ENCODE measurements at places on chromosomes 7 and 10. TPM values are rescaled to one million over a fixed set of nuclear protein-coding genes. Genes with fewer than 3 reads are reported as not detected.

DNA sequence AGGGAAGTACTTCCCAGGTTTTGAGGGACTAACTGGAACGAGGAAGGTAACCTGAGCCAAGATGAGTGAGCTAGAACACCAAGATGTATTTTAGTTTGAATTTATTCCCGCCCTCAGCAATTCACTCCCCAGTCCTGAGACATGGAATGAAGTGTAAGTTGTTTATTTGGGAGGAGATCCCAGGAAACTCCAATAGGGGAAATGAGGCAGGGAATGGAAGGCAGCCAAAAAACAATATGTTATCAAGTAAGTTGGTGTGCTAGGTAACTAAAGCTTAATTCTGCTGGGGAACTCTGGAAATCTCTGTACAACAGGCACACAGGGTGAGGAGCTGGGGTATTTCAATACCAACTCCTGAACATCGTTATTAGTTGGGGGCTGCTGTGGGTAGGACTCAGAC is 189.7 kb upstream of the HDAC9 start:
- no peak for DNase-seq

DNA sequence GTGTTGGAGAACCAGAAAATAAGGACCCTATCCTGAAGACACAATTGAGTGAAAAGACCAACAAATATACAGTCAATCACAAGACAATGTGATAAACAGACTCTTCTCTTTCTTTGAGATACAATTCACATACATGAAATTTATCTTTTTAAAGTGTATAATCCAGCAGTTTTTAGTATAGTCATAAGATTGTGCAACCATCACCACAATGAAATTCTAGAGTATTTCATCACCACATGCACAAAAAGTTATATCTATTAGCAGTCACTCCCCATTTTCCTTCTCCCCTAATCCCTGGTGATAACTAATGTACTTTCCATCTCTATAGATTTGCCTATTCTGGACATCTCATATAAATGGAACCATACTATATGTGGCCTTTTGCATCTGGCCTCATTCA is 8.2 kb upstream of the SORBS1 start:
- DNase-seq: no peak

- DNase-seq: no peak
Measured at GRCh38 chr10:31705136-31705535, 223.5 kb downstream of the ARHGAP12 start.

DNA sequence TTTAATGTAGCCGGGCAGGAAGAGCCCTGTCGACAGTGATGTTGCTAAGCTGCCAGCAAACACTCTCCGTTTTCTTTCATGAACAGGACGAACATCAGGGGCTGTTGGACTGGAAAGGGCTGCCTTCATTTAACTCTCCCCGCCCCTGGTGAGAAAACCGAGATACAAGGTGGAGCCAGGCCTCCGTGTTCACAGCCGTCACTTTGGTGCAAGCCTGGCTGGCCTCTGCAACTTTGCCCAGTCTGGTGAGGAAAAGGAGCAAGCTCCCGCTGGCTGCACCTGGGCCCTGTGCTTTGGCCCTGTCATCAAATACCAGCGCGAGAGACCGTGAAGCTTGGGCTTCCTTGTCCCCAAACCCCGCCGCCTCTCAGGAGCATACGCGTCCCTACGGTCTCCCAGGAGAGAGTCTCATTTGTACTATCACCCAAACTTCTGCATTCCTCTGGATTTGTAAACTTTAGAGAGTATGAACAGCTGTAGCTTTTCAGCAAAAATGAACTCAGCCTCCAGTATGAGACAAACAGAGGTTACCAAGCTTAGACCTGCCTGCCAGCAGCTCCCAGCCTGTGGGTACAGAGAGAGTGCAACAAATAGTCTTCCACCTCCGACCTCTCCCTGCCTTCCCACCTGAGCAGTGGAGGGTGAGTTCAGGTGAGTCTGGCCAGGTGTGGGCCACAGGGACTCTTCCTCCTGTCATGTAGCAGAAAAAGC is 445.3 kb upstream of the MGMT start:
- DNase-seq: peak; percentile 43

DNA sequence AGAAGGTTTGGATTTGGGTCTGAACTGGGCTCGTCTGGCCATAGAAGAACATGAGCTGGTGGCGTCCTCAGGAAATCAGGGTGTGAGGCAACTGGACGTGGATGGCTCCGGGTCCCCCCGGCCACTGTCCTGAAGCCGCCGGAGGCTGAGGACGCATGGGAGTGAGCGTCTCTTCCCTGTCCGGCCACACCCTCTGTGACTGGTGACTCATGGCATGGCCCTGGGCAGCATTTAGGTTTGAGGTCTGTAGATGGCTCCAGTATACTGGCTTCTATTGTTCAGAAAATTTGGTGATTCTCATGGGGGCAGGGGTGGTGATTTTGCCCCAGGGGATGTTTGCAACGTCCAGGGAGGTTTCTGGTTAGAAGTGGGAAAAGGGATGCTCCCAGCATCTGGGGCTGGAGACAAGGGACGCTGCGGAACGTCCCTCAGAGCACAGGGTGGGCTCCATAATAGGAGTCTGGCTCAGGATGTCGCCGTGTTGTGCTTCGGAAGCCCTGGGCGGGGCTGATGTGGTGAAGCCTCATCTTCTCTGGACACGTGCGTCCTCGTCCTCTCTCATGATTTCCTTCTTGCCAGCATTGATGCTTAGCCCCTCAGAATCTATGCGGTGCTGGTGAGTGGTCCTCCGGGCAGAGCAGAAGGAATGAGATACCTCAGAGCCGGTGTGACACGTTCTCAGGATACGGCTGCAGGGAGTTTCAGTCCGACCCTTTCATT is 49.9 kb downstream of the PITRM1 start:
- no peak for DNase-seq

DNA sequence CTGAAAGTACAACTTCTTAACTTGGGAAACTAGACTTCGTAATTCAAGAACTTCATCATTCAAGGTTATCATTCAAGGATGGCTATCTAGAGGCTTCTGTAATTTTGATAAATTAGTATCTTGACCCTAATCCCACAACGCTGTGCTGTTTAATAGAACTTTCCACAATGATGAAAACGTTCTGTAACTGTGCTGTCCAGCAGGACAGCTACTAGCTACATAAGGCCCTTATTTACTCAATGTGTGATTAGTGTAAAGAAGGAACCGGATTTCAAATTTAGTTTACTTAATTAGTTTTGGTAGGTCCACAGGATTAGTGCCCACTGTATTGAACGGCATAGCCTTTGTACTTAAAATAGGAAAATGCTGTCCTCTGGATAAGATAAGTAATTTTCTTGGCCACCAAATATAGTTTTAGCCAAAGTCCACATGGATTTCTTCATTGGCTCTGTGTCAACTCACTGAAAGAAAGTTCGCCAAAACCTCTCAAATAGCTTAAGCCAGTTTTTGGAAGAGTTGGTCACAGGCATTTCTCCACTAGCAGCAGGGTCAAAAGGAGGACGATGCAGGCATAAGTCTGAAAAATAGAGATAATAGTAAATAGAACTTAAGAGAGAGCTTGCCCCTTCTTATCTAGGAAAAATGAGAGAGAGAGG is 17.3 kb downstream of the DGKI start:
- no peak for DNase-seq

The PHYH gene
- 86.8 TPM for total RNA-seq

DNA sequence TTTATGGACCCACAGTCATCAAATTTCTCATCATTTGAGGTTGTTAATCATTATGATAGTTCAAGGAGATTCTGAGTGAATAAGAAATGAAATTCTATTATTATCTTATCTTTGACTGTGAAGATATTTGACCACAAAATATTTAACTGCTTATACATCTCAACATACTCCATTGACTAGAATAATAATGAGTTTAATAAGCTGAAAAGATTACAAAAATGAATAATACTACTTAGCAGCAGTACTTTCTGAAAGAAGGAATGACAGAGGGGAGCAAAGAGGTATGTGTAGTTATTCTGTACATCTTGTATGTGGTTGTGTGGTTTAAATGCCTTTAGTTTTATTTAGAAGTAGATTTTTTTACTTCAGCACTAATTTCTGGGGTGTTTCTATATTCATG is 214.2 kb downstream of the PRKG1 start:
- DNase-seq: no peak

DNA sequence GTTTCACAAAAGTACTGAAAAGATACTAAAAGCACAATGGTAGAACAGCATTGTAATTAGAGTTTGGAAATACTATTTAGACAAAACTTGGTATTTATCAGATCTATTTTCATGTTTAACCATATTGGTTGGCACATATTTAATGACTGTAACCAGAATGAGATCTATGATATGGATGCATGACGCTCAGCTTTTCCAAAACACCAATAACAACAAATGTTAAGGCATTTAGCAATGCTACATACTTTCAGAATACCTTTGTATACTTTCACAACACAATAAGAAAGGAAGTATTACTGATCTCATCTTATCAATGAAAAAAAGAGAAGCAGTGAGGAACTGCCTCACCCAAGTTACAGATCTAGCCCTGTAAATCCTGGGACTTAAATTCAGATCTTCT is 74.8 kb downstream of the THSD7A start:
- no peak for DNase-seq

- no peak for DNase-seq
Measured at GRCh38 chr10:44696496-44696895, 214.6 kb upstream of the TMEM72 start.

- DNase-seq: no peak
Measured at GRCh38 chr10:47264797-47265281, 35.2 kb upstream of the GDF10 start.

GRCh38 chr10:11397980-11398580 is 213.4 kb downstream of the USP6NL start:
- peak; percentile 11 for DNase-seq

DNA sequence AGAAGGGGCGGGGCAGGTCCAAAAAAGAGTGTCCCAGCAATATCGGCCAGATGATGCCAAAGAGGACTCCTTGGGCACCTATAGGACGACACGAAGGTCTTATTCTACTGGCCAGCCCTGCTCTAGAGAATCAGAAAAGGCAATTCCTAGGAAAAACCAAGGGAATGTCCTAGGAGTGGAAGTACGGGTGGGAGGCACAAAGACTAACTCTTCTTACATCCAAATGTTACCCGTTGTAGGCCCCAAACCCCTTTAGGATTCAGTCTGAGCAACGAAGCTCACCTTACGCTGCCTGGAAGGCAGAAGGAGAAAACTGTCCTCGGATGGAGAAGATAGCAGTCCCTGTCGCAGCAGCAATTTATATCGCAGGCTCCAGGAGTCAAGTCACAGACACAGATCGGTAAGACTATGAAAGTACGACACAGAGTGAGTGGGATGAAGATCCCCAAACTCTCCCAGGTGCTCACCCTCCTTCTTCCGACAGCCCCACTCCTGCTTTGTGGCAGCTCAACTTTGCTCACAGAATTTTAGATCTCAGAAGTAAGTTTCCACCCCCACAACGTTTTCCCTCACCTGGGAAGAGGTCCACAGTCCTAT is 558 bp downstream of the TCTN3 start:
- no peak for DNase-seq

GRCh38 chr10:7826971-7827370 is 8.7 kb downstream of the TAF3 start:
- DNase-seq: no peak

The ACTL6B gene
- total RNA-seq: 0.93 TPM

DNA sequence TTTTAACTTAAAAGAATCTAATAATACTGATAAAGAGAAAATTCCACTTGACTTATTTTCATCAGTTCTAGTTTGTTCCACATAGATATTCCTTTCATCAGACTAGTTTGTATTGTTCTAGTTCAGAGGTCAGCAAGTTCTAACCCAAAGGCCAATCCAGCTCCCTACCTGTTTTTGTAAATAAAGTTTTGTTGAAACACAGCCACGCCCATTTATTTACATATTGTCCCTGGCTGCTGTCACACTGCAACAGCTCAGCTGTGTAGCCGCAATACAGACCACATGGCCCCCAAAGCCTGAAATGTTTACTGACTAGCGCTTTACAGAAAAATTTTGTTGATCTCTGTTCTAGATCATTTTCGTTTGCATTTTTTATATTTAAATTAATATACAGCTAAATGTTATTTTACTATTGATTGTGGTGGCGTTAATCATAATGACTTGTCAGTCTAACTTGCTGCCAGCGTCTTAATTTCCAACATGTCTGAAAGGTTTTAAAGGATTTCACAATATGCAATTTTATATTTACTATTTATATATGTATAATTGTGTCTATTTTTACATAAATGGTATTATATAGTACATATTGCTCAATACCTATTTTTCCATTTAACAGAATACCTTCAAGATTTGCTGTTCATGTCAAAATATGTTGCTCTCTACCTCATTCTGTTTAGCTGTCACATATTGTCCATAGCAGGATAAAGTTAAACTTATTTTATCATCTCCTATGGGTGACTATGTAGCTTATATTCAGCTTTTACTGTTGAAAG is 159.3 kb downstream of the DYNC1I1 start:
- DNase-seq: no peak

DNA sequence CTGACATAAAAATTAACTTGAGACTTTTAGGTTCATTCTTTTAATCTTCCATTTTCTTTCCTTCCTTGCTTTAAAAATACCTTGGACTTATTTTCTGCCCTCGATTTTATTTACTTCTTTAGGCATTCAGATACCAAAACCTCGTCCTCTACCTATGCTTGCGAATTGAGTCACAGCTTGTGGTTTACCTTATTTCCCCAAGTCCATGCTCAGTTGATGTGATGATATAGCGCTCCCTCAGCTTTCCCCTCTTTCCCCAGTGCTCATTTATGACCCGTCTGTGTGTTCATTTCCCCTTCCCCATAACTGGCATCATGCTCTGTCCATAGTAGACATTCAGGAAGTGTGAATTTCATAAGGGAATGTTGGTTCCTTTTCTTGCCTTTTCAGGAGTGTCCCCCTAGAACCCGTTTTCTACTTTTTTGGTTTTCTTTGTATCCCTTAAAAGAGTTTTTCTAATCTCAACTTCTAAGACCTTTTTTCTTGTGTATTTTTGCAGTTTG is 19.1 kb upstream of the PRKRIP1 start:
- DNase-seq: no peak

The TIMM23 gene
- 74.8 TPM for total RNA-seq

The PRKCQ gene
- total RNA-seq: 24.2 TPM

- no peak for DNase-seq
Measured at GRCh38 chr7:149605696-149606095, 108.1 kb upstream of the ZNF746 start.

- peak; percentile 47 for DNase-seq
Measured at GRCh38 chr10:21518149-21518640, 7.3 kb downstream of the SKIDA1 start.

The ST7 gene
- total RNA-seq: 62.8 TPM

The CLDN15 gene
- 6.0 TPM for total RNA-seq

GRCh38 chr10:58278274-58278961 is 9.5 kb downstream of the CISD1 start:
- no peak for DNase-seq

The MACC1 gene
- 2.6 TPM for total RNA-seq

The PNLIP gene
- not detected for total RNA-seq

DNA sequence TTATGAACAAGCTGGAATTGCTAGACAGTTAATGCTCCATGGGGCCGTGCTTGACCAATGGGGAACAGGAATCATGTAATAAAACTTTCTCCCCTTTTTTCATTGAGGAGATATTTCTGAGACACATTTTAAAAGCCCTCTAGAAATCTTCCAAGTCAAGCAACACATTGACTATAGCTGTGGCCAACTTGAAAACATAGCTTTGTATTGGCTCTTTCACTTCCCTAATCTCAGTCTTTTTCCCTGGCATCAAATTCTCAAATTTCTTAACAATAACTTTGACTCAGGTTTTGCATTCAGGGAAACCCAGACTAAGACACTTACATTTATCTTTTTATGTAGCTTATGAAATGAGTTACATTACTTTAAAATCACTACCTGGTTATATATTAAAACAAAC is 947.1 kb upstream of the MBL2 start:
- no peak for DNase-seq

Data from thyroid gland (tissue), 4 donors.